ENCODE measurements at places on chromosomes 3 and 15. TPM values are rescaled to one million over a fixed set of nuclear protein-coding genes. Genes with fewer than 3 reads are reported as not detected.

SOX2 gene
- total RNA-seq, result 0.57 TPM

KNG1 gene
- not detected for total RNA-seq

TPRG1 gene
- total RNA-seq, result 23.1 TPM

SYNPR gene
- not detected for total RNA-seq

VIPR1 gene
- total RNA-seq, result 307 TPM

UNC13C gene
- total RNA-seq, result 0.57 TPM

TM4SF18 gene
- total RNA-seq, result 3.8 TPM

- H3K4me3 ChIP-seq, result no peak overlapping the region
- H3K27ac ChIP-seq, result no peak overlapping the region
- H3K36me3 ChIP-seq, result no peaks in the 10 kb centered on the region
- H3K27me3 ChIP-seq, result no peaks in the 10 kb centered on the region
- DNase-seq, result no peak
Observed at GRCh38 chr15:84823282-84823878, 6.2 kb downstream of the ALPK3 start.

- no peak overlapping the region for H3K4me3 ChIP-seq
- no peaks in the 10 kb centered on the region for H3K4me1 ChIP-seq
- no peaks in the 10 kb centered on the region for H3K36me3 ChIP-seq
- no peak for DNase-seq
- no peaks in the 10 kb centered on the region for H3K27me3 ChIP-seq
Observed at GRCh38 chr3:178275793-178276192, 260.4 kb upstream of the KCNMB2 start.

DNA sequence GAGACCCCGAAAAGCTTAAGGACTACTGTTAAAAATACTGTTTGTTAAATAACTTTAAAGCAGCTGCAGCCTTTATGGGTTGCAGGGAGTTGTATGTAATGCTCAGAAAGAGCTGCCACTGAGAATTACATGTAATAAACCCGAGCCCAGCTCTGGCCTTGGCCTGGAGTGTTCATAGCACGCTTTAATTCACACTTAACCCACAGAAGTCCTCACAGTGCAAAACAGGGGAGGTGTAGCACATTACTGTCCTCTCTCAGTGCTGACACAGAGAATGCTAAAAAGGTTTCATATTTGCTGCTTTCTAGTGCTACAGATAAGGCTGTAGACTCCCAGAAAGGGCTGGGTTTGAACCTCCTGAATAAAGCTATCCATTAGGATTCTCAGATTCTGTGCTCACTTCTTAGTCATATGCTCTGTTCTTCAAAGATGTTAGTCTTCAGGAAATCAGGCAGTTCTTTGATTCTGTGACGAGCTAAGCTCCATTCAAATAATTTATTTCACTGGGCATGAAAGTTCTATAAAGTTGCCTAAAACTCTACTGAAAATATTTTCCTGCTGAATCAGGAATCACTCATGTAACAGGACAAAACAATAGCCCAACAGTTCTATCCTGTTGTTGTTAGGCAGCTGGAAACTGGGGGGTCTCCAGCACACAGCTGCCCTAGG lies 108.0 kb downstream of the SENP2 start:
- peaks cover 10% of the 10 kb centered on the region for H3K36me3 ChIP-seq
- H3K4me1 ChIP-seq, result no peaks in the 10 kb centered on the region
- no peaks in the 10 kb centered on the region for H3K27me3 ChIP-seq

GRCh38 chr3:120684896-120685295 lies 2.9 kb upstream of the HGD start:
- H3K27ac ChIP-seq, result no peak overlapping the region
- no peaks in the 10 kb centered on the region for H3K4me1 ChIP-seq
- H3K4me3 ChIP-seq, result no peak overlapping the region
- DNase-seq, result no peak
- H3K27me3 ChIP-seq, result no peaks in the 10 kb centered on the region

- DNase-seq, result no peak
- no peaks in the 10 kb centered on the region for H3K27me3 ChIP-seq
- H3K4me1 ChIP-seq, result no peaks in the 10 kb centered on the region
Observed at GRCh38 chr15:73081321-73081958, 29.2 kb downstream of the NEO1 start.

DNA sequence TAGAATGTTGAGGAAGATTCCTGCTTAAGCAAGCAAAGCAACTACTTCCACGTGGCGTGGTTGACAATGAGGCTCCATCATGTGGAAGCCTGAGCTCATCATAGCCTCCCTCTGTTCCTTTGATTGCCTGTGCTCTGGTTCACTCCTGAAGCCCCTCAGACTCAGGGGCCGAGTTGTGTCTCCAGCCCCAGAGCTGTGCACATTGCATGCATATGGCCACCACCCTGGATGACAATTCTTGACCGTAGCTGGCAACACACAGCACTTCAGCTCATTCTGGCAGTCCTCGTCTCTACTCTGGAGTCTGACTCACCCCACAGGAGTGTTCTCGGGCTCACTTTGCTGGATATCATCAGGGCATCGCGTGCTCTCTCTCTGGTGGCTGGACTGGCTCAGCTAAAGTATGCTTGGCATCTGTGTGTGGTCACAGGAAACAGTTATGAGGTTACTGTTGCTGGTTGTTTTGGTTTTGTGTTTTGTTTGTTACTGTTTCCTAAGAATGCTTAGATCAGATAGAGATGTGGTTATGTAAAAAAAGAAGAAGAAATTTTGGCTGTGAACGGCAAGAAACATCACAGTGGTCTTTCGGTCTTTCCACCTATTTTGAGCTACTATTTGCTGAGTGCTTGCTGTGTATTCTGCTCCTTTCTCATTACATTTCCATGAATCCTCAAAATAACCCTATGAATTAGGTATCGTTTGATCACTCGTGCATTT lies 41.6 kb upstream of the MRPS22 start:
- DNase-seq, result no peak
- H3K4me1 ChIP-seq, result no peaks in the 10 kb centered on the region
- H3K27me3 ChIP-seq, result no peaks in the 10 kb centered on the region
- no peak overlapping the region for H3K27ac ChIP-seq

GRCh38 chr3:26638113-26638512 lies 15.5 kb downstream of the LRRC3B start:
- no peaks in the 10 kb centered on the region for H3K27me3 ChIP-seq
- H3K27ac ChIP-seq, result no peak overlapping the region
- no peaks in the 10 kb centered on the region for H3K36me3 ChIP-seq
- no peaks in the 10 kb centered on the region for H3K4me1 ChIP-seq
- H3K4me3 ChIP-seq, result no peak overlapping the region
- DNase-seq, result no peak

- no peak overlapping the region for H3K27ac ChIP-seq
- no peaks in the 10 kb centered on the region for H3K27me3 ChIP-seq
- no peak for DNase-seq
- H3K4me3 ChIP-seq, result no peak overlapping the region
- H3K4me1 ChIP-seq, result no peaks in the 10 kb centered on the region
Observed at GRCh38 chr3:161295325-161295724, 74.2 kb downstream of the NMD3 start.

- H3K4me1 ChIP-seq, result no peaks in the 10 kb centered on the region
- H3K27ac ChIP-seq, result no peak overlapping the region
- no peaks in the 10 kb centered on the region for H3K27me3 ChIP-seq
- no peak overlapping the region for H3K4me3 ChIP-seq
Observed at GRCh38 chr3:149280671-149281349, 52.6 kb downstream of the TM4SF18 start.

DNA sequence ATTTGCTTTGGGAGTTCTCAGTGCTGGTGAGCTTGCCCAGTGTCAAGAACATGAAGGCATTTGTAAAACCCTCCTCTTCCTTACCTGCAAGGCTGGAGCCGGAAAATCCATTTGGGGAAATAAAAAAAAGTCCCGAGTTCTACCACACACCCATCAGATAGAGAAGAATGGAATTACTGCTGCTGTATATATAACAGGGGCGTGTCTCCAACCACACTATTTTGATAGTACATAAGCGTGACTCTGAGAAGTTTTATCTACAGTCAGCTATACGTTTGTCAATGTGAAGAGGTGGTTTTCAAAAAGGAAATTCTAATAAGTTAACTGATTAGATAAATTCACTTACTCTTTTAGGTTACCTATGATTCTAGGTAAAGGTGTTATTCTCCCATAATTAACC lies 1.3 kb upstream of the CPA3 start:
- H3K4me3 ChIP-seq, result no peak overlapping the region
- DNase-seq, result no peak
- no peak overlapping the region for H3K27ac ChIP-seq
- no peaks in the 10 kb centered on the region for H3K36me3 ChIP-seq
- no peaks in the 10 kb centered on the region for H3K4me1 ChIP-seq
- H3K27me3 ChIP-seq, result no peaks in the 10 kb centered on the region

DNA sequence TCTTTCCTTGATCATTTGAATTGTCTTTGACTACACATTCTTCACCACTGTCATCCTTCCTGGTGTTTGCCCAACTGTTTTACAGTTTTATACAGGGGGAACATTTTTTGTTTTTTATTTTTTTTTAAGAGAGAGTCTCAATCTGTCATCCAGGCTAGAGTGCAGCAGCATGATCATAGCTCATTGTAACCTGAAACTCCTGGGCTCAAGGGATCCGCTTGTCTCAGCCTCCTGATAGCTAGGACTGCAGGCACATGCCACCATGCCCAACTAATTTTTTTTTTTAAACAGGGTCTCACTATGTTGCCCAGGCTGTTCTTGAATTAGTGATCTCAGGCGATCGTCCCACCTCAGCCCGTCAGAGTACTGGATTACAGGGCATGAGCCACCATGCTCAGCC lies 222.6 kb downstream of the BBX start:
- H3K27me3 ChIP-seq, result no peaks in the 10 kb centered on the region
- no peak overlapping the region for H3K4me3 ChIP-seq

GRCh38 chr3:21372316-21372715 lies 378.7 kb downstream of the ZNF385D start:
- no peaks in the 10 kb centered on the region for H3K27me3 ChIP-seq
- H3K4me1 ChIP-seq, result no peaks in the 10 kb centered on the region
- H3K4me3 ChIP-seq, result no peak overlapping the region
- H3K36me3 ChIP-seq, result no peaks in the 10 kb centered on the region
- no peak overlapping the region for H3K27ac ChIP-seq

Measured in Peyer's patch (tissue), 4 donors.